ENCODE measurements at places on chromosomes 12 and 14.

- DNase-seq, result no peak
These were observed 125.7 kb upstream of the DDHD1 start for GRCh38 chr14:53278602-53279506.

DNA sequence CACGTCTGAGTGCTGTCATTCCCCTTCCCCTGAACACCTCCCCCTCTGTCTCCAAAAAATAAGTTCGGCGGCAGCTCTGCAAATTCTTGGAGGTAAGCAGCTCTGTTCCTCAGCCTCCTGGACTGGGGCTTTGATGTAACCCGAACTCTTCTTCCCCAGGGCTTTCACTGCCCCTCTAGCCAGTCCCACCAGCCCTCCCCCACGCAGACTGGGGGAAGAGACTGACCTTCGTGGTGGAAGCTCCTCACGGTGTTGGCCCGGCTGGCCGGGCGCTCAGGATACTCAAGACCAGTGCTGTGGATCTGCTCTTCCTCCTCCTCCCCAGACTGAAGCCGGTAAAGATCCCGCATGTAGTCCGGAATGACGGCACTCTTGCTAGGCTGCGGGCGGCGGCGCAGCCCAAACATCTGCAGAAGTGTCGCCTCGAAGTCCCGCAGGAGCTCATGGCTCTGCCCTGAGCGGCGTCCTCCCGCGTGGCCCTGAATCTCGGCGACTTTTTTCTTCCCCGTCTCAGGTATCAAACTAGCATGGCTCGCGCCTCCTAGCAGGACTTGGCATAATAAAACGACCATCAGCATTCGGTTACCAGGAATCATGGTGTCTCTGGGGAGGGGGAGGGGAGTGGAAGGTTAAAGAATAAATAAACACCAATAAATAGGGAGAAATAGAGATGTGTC lies 4.9 kb downstream of the BMP4 start:
- no peak for DNase-seq

DNA sequence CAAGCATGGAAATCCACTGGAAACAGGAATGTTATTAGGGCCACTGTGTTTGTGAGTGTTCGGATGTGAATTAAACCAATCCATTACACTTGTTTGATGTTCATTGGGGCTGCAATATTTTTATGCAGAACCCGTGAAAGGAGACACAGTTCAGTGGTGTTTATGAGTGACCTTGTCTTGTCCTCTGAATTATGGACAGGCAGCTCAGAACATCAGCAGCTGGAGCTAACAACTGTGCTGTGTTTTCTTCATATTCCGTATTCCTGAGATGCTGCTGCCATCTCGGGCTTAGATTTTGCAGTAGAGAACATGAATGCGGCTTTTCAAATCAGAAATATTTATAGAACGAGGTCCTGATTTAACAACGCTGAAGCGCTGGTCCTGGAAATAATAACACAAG lies 20.3 kb upstream of the CACNA1C start:
- DNase-seq, result no peak

DNA sequence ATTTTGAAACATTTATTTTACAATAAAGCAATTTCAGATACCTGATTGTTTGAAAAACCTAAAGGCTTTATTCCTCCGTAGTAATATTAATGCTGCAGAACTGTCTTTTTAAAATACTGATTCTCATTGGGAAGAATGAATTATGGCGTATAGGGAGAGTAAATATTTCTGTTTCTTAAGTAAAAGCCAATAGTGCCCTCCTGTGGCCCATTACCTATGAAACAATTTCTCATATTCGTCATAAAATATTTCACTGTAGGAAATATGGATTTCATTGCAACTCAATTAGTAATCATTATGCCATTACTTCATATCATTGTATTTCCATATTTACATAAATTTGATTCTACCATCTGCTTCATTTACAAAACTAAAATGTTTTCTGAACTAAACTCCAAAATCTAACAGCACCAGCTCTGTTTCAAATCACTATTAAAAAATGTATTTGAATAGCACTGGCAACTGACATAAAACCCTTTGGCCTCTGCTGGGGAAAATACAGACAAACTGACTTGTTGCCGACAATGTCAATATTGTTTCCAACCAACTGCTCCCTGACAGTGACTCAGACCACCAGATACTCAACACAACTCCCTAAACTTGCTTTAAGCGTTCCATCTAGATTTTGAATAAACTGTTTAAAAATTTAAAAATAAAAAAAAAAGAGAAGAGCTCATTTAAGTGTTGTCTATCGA lies 290.3 kb downstream of the NAV3 start:
- DNase-seq, result no peak

GRCh38 chr12:63958876-63959580 lies 114.5 kb downstream of the SRGAP1 start:
- DNase-seq, result no peak

Measured in activated CD4-positive, alpha-beta T cell treated with anti-CD3 and anti-CD28 coated beads for 24 hours (primary cell).